Stimulated activated CD8-positive, alpha-beta memory T cell treated with anti-CD3 and anti-CD28 coated beads, Interleukin-4, amount 100 ng/mL, for 4 hours (primary cell): ENCODE measurements at places on chromosomes 7 and 10.

GRCh38 chr10:112637901-112638300 lies 190.9 kb downstream of the VTI1A start:
- DNase-seq: no peak

GRCh38 chr10:114575417-114576131 lies 82.5 kb downstream of the ABLIM1 start:
- DNase-seq: no peak

- no peak for DNase-seq
These were observed 60.0 kb upstream of the PRPS1L1 start for GRCh38 chr7:18087687-18088078.

- no peak for DNase-seq
These were observed 21.2 kb downstream of the PFKFB3 start for GRCh38 chr10:6223981-6224380.

GRCh38 chr10:43892062-43892770 lies 243.5 kb upstream of the ZNF32 start:
- DNase-seq: no peak

- no peak for DNase-seq
These were observed 767.2 kb downstream of the TNS3 start for GRCh38 chr7:46814516-46815250.

GRCh38 chr10:92240289-92241157 lies 50.4 kb downstream of the CPEB3 start:
- DNase-seq: no peak

DNA sequence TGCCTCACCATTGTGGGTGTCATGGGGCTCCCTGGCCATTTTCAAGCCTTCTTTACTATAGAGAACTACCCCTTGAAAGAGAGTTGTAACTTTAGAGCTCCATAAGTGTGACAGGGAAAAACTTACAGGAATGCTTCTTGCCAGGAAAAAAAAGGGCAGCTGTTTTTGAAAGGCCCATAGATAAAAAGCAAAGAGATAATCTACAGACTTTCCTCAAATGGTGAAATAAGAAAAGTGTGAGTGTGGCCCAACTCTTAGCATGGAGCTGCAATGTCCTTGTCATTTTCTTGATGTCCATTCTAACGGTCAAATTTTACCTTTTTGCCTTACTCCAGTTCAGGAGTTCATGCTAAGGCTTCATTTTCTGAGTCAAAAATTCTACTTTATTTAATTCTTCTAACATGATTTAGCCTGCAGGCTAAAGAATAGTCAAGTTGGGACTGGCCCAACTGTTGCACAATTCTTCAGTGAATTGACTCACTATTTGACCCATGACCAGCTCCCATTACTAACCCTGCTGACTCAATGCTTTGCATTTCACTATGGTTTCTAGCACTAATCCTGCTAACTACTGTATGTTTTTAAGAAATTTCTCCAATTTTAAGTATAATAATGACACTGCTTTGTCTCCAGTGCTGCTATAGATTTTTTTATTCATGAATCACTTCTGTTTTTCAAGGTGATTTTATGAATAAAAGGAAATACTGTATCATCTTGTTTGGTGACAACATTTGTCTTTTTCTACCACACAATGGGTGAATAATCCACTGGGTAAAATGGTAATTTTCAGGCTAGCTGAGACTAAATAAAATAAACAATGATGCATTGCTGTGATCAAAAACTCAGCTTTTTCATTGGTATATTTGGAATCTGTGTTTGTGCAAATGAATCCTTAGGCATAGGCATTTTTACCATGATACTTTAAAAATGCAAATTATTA lies 41.4 kb upstream of the SGCE start:
- DNase-seq: no peak

DNA sequence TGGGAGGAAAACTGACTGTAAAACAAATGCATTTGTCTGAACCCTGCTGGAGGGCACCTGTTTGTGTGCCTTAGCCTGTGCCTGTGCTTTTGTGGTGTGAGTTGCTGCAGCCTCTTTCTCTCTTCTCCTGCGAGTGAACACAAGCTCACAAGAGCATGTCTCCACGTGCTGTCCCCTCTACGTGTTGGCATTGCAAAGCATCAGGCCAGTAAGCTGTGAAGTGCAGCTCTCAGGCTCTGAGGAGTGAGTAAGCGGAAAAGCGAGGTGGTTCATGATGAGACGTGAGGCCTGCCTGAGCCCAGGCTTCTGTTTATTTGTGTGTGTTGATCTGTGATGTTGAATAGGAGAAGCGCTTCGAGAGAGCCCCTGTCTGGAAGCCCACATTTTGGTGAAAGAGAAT lies 85.6 kb upstream of the PDCD4 start:
- DNase-seq: no peak

DNA sequence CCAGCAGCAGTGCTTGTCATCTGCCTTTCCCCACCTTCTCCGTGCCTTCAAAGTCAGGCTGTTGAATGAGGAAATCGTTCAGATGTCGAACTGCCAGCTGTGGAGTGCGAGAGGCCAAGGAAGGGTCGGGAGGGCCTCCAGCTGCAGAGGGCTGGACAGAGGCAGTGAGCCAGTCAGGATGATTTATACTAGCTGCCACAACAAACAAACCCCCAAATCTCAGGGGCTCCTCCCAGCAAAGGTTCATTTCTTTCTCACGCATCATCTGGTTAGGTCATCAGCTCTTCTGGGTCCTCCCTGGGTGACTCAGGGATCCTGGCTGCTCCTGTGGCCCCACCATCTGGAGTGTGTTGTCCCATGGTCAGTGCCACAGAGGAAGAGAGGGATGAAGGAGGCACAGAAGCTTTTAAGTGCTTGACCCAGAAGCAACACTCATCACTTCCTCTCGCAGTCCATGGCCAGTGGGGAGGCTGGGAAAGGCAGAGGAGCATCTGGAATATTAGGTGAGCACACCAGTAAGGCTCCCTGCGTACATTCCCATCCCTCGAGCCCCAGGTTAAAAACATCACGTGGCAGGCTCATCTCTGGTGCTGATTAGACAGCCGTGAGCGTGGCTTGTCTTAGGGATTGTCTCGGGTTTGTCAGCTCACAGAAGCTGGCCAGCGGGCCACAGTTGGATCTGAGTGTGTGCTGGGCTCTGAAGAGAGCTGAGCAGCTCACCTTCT lies 140.7 kb downstream of the RGS10 start:
- no peak for DNase-seq

DNA sequence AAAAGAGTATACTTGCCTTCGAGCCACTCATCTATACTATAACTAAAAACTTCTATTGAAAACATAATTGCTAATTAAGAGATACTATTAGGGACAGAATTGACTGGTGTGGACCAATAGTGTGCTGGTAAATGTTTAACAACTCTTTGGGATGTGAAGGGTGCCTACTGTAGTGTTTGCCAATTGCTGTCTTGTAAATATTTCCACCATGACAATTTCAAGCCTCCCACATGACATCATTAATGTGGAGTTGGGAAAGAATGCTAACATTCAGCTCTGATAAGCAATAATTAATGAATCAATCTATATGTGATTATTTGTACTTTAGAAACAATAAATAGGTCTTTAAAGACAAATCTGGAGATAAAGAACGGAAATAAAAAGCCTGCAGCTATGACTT lies 136.8 kb downstream of the DGKB start:
- DNase-seq: no peak

DNA sequence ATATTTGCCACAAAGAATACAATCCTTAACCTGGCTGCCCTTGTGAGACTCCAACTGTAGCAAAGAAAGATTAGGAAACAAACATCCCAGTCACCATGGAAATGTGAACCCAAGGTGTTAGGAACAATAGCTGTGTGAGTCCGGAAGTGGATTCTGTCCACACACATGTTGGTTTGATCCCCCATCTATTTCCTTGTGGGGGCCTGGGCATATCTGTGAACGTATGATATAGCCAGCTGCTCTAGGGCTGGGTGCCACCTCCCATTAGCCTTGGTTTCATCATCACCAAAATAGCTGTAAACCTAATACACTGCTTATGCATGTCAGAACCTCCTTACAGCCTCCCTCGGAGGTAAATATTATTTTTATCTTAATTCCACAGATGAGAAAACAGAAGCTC lies 26.4 kb downstream of the GRK5 start:
- DNase-seq: no peak

- DNase-seq: no peak
These were observed 65.0 kb upstream of the EN2 start for GRCh38 chr7:155392726-155393570.
